ENCODE measurements at places on chromosomes 1 and 21. TPM values are rescaled to one million over a fixed set of nuclear protein-coding genes. Genes with fewer than 3 reads are reported as not detected.

DISP3 gene
- 0.15 TPM for total RNA-seq

PLEKHA6 gene
- 22.2 TPM for total RNA-seq

SUCO gene
- 5.4 TPM for total RNA-seq

OR2L13 gene
- total RNA-seq = not detected

PADI1 gene
- 1.4 TPM for total RNA-seq

HSD3B2 gene
- total RNA-seq = not detected

PTPN14 gene
- total RNA-seq = 5.5 TPM

C1orf141 gene
- total RNA-seq = not detected

RNU1-1 gene
- total RNA-seq = not detected

TOMM40L gene
- 10.1 TPM for total RNA-seq

SEMA6C gene
- total RNA-seq = 1.6 TPM

RALGPS2 gene
- total RNA-seq = 23.1 TPM

DMBX1 gene
- total RNA-seq = 0.71 TPM
